NCI-H1436 treated with DMSO at 0.1 percent for 48 hours (cell line): ENCODE measurements at places on chromosomes 4 and X.

- DNase-seq, result no peak
Observed at GRCh38 chr4:87005690-87006425, 71.0 kb downstream of the AFF1 start.

DNA sequence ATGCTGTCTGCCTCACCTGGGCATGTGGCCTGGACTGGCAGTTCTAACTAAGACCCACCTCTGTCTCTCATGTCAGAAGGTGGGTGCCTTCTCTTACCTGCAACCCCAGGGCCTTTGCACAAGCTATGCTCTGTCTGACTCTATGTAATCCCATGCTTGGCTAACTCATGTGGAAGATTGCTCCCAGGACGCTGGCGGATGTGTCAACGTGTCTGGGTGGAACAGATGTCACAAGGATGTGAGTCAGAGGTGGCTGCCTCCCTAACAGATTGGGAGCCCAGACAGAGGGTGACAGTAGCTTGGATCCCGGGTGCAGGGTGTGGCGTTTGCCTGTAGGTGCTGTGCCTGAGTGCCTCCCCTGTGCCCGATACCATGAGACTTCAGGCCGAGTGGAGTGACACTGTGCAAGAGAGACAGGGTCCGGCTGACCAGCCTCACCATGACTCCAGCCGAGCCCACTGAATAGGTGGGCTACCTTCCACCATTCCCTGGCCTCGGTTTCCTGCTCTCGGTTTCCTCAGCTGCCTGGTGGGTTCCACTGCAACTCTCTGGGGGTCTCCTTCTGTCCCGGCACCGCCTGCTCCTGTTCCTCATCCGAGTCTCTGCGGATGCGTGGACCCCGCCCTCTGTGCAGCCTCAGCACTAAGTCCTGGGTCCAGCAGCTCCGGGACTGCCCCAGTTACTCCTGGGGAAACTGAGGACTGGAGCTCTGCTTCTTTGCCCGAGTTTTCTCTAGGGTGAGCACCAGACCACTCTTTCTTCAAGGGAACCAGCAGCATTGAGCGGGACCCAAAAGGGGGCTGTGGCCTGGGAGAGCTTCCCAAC is 11.0 kb downstream of the SH3BP2 start:
- DNase-seq, result no peak

DNA sequence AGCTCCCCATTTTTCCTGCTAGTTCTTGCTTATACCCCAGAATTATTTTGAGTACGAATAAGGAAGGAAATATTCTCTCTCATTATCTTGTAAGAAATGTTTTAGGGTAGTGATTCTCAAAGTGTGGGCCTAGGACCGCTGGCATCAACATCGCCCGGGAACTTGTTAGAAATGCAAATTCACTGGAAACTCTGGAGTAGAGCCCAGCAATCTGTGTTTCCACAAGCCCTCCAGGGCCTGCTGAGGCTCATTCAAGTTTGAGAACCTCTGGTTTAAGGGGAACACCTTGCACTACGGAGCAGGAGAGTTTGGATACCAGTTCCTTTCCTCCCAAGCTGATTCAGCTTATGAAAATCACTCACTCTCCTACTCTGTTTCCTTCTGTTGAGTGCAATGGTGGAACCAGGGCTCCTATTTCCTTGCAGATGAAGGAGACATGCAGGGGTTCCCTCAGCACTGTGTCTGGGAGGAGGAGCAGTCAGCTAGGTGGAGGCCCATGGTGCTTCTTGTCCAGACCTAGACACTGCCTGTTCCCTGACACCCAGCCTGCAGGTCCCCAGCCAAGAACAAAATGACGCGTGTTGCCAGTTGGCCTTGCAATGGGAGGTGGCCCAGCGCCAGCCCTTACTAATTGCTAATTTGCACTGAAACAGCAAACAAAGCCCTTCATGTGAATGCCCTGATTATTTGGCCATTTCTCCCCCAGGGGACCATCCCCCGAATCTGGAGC is 68.5 kb downstream of the CYTL1 start:
- no peak for DNase-seq

DNA sequence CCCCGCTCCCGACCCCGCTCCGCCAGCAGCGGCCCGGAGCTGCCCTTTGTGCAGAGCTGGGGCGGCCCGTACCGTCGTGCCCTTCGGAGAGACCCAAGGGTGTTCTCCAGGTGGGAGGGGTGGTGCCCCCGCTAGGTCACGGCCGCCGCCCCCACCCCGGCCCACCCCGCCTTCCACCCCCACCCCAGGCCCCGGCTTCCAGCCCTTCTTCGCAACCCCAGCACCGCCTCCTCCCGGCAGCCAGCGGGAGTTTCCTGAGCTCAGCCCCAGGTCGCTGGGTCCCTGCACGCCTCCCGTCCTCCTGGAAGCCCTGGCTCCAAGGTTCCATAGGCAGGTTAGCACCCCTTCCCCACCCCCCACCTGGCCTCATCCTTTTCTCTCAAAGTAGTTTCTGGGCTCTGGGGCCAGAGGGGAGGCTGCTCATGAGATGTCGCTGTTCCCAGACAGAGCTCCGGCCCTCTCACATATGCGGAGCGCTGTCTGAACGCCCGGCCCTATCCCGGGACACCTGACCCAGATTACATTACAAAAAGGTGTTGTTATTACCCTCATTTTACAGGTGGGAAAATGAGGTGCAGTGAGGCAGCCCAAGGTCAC is 25.2 kb upstream of the FGFR3 start:
- no peak for DNase-seq

DNA sequence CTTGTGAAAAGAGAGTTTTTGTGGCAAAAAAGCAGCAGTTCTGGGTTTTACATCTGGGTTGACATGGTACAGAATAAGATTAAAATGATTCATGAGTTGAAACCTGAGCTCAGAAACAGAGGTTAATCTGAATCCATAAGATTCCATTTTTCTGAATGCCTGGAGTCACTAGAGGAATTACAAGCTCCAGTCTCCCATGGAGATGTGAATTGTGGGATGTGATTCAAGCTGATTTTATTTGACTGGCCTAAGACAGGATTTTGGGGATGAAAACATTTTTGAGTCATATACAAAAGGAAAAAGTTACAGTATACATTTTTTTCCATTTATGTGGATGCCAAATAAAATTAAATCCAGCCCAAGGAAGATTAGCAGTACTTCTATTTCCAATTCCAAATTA is 161.1 kb downstream of the RBM46 start:
- DNase-seq, result no peak

DNA sequence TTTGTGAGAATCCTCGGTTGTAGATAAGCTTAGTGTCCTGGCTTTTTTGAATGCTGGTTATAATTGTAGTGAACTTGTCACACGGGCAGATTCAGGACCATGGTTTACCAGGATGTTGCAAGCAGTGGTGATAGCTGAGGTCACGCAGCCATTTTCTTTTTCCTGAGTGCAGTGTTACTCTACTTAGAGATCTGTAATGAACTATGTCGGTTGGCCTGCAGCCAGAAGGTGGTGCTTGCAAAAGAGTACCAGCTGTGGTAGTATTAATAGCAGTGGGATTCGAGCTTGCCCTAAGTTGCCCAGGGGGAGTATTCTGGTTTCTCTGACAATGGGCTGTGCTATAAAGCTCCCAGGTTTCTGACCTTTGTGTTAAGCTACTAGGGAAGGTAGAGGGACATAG is 368.9 kb downstream of the SLITRK2 start:
- no peak for DNase-seq

DNA sequence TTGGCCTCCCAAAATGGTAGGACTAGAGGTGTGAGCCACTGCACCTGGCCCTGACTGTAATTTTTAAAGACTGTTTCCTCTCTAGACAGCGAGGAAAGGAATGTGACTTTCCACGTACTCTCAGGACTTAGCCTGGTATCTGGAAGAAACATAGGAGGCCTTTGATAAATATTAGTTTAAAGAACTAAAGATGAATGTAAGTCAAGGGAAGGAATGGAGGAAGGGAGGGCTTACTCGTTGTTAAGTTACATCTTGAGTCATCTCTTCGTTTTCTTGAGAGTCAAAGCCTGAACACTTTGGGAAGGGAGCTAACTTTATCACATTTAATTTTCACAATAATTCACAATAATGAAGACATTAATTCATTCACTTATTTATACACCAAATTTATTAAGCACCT is 7.2 kb upstream of the LNX1 start:
- no peak for DNase-seq
